Stimulated activated CD4-positive, alpha-beta T cell treated with anti-CD3 and anti-CD28 coated beads, Interleukin-12 subunit alpha, Interleukin-12 subunit beta, amount 100 ng/mL, for 4 hours (primary cell): ENCODE measurements at places on chromosomes 11 and 22.

GRCh38 chr11:78282821-78283220, 94.1 kb downstream of the USP35 start:
- DNase-seq = no peak

DNA sequence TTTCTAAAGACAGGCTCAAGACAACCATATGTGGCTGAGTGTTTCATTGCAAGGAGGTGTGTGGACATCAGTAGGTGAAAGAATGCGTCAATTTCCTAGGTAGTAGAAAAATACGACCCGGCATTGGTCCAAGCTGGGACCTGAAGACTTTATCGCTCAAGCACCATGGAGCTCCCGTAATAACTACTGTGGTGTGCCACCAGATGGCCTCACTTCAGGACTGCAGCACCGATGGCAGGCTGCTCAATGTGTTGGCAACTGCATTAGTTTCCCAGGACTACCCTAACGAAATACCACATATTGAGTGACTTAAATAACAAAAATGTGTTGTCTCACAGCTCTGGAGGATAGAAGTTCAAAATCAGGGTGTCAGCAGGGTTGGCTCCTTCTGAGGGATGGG, 72.4 kb upstream of the FAT3 start:
- no peak for DNase-seq

DNA sequence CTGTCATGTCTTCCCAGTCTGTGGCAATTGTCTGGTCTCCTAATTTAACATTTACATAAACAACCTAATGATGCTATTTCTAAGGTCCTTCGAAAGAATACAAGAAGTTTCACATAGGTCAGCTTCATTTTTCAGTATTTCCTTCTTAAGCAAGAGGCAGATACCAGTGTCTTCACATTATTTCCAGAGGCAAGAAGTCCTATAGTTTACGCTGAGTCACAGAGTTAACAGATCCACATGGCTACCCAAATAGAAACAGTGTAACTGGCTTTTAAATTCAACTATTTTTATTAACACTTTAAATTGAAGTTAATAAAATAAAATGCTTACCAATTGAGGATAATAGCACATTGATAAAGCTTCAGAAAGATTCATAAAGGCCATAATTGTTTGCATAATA, 10.9 kb downstream of the PRRG4 start:
- no peak for DNase-seq

DNA sequence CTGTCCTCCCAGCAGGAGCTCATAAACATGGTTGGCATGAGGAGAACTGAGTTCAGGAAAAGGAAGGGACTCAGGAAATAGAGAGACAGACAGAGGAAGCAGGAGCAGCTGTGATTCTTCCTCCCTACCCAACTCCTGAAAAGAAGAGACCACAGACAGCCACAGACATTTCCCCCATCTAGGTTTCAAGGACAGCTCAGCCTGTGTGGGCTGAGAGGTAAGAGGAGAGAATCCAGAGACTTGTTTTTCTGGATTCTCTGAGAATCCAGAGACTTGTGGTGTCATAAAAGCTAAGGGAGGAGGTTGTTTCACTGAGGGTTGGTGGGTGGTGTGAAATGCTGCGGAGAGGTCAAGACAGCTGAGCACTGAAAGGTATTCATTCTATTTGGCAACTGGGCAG, 19.0 kb upstream of the STK33 start:
- no peak for DNase-seq

DNA sequence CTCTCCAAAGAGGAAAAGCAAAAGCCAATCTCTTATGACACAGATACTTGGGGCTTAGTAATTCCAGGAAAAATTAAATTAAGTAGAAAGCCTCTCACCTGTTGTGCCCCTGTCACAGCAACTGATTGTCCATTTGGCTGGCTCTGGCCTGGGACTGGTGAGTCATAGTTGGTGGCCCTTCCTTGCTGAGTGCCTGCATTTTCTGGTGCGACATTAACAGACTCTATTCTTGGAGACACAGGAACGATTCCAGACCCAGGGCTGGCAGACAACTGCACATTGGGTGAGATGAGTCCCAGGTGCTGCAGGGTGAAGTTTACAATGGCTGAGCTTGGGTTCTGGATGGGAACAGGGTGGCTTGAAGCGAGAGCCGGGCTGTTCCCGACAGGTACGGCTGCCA, 15.6 kb downstream of the E2F8 start:
- no peak for DNase-seq

DNA sequence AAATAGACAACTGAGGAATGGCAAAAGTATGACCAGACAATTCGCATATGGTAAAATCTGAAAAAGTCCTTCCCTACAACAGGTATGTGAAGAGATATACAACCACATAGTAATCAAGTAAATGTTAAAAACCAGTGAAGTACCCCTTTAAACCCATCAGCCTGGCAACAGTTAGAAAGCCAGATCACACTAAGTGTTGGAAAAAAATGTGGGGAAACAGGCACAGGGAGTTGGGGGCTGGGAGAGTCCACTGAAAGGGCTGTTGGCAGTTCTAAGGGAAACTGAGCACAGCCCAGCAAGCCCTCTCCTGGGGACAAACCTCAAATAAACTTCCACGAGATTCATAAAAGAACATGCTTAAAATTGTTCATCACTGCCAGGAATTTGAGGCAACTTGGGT, 242.1 kb downstream of the BUD13 start:
- no peak for DNase-seq

DNA sequence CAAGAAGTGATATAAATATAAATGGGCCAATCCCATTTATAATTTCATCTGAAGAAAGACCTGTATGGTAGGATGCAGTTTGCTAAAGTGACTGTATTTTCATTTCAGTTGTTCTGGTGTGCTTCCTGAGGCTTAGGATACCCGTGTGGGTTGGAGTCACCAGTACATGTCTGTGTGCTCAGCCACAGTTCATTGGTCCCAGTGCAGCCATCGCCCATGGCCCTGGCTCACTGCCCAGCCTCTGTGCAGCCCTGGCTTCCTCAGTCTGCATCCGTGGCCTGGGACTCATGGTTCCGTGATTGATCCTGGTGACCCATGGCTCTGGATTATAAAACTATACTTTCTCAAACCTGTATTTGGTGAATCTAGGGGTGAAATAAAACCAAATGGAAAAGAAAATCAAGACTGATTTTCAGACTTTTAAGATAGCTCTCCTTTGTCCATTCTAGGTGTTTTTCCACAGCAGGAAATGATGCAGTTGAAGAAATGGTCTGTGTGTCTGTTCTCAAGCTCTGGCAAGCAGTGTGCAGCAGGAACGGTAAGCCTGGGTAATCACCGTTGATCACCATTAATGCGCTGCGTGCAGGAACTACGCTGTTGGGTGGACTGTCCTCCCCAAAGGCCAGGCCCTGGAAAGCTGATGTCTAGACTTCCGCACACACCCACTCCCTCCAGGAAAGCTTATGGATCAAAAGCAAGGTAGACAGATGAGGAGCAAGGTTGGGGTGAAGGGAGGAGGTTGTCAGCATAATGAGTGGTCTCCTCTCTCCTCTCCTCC, 27.2 kb downstream of the TTC12 start:
- DNase-seq = no peak

- DNase-seq = no peak
These were observed 160.5 kb upstream of the TBCEL start for GRCh38 chr11:120863359-120863758.
